T-cell (primary cell): ENCODE measurements at places on chromosomes 1 and 21.

DNA sequence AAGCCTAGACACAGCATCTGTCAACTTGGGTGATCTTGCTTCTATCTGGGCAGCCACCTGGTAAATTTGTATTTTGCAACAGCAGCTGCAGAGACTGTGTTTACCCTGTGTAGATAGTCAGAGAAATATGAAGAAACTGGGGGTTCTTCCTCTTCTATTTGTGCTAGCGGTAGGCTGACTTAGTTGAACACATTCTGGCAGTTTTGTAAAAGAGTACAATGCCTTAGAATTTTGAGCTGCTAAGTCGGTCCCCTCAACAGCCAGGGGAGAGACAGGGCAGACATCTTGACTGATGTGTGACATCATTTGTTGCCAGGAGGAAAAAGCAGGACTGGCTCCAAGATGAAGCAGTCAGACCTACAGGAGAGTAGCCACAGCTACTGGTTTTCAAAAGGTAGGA, 53.7 kb downstream of the KCNJ6 start:
- H3K4me1 ChIP-seq, result no peaks in the 10 kb centered on the region
- H3K4me3 ChIP-seq, result no peak overlapping the region
- no peak overlapping the region for H3K27ac ChIP-seq
- peaks cover 8% of the 10 kb centered on the region for H3K27me3 ChIP-seq
- no peaks in the 10 kb centered on the region for H3K36me3 ChIP-seq

- no peak overlapping the region for H3K27ac ChIP-seq
- H3K27me3 ChIP-seq, result no peaks in the 10 kb centered on the region
- no peaks in the 10 kb centered on the region for H3K4me1 ChIP-seq
- no peak for DNase-seq
- H3K36me3 ChIP-seq, result no peaks in the 10 kb centered on the region
- H3K4me3 ChIP-seq, result no peak overlapping the region
These were observed 16.4 kb downstream of the RSPH1 start for GRCh38 chr21:42479582-42479981.

GRCh38 chr1:36565576-36566501, 83.1 kb upstream of the CSF3R start:
- H3K27ac ChIP-seq, result no peak overlapping the region
- no peaks in the 10 kb centered on the region for H3K4me1 ChIP-seq
- no peaks in the 10 kb centered on the region for H3K27me3 ChIP-seq
- no peak overlapping the region for H3K4me3 ChIP-seq
- no peak for DNase-seq

- no peaks in the 10 kb centered on the region for H3K27me3 ChIP-seq
- H3K4me1 ChIP-seq, result no peaks in the 10 kb centered on the region
- no peak overlapping the region for H3K4me3 ChIP-seq
These were observed 45.9 kb downstream of the SAMD13 start for GRCh38 chr1:84347271-84347931.

GRCh38 chr1:41704196-41704595, 214.5 kb downstream of the HIVEP3 start:
- DNase-seq, result no peak
- no peak overlapping the region for H3K4me3 ChIP-seq
- no peak overlapping the region for H3K27ac ChIP-seq
- H3K27me3 ChIP-seq, result no peaks in the 10 kb centered on the region

DNA sequence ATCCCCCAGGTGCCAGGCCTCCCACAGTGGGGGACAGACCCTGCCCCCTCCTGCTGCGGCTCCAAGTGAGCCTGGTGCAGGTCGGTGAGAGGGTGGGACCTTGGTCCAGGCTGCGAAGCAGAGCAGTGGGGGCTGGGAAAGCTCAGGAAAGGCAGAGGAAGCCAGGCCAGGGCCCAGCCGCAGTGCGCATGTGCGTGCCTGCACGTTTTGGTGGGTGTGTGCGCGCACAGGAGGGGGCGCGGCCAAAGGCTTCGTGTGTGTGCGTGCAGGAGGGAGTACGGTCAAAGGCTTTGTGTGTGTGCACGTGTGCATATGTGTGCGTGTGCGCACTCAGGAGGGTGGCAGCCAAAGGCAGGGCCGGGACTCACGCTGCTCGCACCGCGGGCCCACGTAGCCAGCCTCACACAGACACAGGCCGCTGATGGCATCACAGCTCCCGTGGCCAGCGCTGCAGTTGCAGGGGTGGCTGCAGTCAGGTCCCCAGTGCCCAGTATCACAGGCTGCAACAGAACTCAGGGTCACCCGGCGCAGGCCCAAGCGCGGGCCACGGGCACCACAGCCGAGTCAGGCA, 45.9 kb downstream of the ARHGEF16 start:
- H3K27me3 ChIP-seq, result no peaks in the 10 kb centered on the region
- no peak overlapping the region for H3K4me3 ChIP-seq
- no peak overlapping the region for H3K27ac ChIP-seq
- H3K36me3 ChIP-seq, result no peaks in the 10 kb centered on the region
- no peak for DNase-seq

GRCh38 chr1:117803318-117803717, 126.1 kb downstream of the GDAP2 start:
- no peak for DNase-seq
- H3K27me3 ChIP-seq, result no peaks in the 10 kb centered on the region
- H3K36me3 ChIP-seq, result no peaks in the 10 kb centered on the region
- H3K27ac ChIP-seq, result no peak overlapping the region
- no peaks in the 10 kb centered on the region for H3K4me1 ChIP-seq

DNA sequence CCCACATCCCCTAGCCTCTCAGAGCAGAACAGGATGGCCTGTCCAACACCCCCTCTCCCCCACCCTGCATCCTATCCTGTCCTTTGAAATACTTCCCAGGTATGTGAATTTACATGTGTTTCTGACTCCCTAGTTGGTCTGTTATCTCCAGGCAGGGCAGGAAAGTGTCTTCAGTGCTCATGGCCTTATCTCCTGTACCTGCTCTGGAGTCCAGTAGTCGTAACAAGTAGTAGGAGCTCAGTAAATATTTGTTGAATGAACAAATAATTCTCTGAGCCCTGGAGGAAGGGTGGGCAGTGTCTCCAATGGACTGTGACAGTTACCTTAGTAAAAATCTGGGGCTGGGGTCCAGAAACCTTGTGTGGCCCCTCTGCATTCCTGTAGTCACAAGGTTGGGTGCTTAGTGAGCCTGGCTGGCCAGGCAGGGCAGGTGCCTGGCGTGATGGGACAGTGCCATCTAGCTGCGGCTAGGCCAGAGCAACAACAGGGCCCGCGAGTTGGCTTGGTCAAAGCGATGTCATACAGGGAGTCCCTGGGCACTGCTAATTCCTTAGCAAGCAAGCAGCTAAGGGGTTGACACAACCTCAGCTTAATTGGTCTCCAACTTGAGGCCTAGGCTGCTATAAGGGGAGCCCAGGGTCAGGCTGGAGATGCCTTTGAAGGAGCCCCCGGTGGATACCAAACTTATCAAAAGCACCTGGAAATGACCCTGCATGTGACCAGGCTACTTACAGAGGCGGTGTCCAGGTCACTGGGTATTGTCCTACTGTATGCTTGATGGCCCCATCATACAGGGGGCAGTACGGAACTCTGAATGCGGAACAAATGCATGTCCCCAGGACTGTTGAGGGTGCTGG, 89.0 kb upstream of the PPM1J start:
- peak; percentile 6 for DNase-seq
- H3K4me3 ChIP-seq, result no peak overlapping the region
- no peaks in the 10 kb centered on the region for H3K36me3 ChIP-seq
- no peak overlapping the region for H3K27ac ChIP-seq

DNA sequence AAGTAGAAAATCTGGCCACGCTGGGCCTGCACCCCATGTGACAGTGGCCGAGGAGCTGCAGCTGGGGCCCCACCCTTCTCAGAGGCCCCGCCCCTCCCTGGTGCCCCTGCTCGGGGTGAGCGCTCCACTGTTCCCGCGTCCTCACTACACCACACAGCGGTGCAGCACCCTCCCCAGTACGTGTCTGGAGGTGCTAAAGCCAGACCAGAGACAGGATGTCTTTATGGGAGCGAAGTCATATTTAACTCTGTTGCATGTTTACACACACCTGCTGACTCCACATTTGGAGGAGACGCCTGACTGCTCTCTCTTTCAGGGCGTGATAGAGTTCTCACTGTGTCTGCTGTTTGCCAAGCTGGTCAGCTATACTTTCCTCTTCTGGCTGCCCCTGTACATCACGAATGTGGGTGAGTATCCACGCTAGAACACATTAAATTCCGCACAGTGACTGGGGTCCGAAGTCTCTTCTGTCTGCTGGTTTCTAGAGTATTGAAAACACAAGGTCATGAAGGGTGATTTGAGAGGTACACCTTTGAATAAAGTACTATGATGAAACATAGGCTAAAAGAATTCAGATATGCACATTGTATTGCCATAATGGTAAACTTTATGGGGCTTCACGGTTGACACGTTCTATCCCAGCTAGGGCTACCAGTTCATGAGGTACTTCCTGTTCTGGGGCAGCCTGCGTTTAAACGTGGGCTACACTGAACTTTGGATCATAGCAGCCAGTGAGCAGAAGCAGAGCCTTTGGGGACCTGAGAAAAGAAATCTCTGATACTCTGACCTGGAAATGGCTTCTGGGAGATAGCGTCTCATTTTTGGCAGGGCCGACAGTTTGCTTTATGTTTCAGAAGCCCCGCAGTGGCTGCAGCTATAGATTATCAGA, 48.4 kb downstream of the SLC37A1 start:
- H3K27ac ChIP-seq, result no peak overlapping the region
- no peaks in the 10 kb centered on the region for H3K27me3 ChIP-seq
- H3K36me3 ChIP-seq, result peaks cover 18% of the 10 kb centered on the region
- DNase-seq, result no peak

- H3K36me3 ChIP-seq, result no peaks in the 10 kb centered on the region
- no peak overlapping the region for H3K4me3 ChIP-seq
- H3K27ac ChIP-seq, result no peak overlapping the region
- no peaks in the 10 kb centered on the region for H3K27me3 ChIP-seq
These were observed 367.8 kb upstream of the ZP4 start for GRCh38 chr1:238258510-238258909.

DNA sequence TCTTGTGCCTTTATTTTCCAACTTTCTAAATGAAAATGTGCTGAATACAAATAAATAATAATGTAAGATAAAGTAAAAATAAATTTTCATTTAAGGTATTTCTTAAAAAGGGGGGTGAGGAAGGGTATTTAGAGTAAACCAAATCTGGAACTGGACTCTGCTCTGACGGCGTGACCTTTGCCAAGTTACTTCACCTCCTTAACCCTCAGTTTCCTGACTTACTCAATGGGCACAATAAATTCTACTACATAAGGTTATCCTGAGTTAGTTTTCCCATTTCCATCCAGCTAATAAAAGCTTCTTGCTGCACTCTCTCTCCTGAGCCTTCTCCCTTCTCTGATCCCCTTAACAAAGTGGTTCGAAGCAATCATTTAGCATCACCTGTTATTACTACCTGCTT, 93.9 kb downstream of the NID1 start:
- H3K36me3 ChIP-seq, result no peaks in the 10 kb centered on the region
- H3K27ac ChIP-seq, result no peak overlapping the region
- H3K4me1 ChIP-seq, result no peaks in the 10 kb centered on the region
- DNase-seq, result no peak
- H3K27me3 ChIP-seq, result no peaks in the 10 kb centered on the region
- H3K4me3 ChIP-seq, result no peak overlapping the region
